Mesendoderm (in vitro differentiated cells): ENCODE measurements at places on chromosomes 4 and X.

DNA sequence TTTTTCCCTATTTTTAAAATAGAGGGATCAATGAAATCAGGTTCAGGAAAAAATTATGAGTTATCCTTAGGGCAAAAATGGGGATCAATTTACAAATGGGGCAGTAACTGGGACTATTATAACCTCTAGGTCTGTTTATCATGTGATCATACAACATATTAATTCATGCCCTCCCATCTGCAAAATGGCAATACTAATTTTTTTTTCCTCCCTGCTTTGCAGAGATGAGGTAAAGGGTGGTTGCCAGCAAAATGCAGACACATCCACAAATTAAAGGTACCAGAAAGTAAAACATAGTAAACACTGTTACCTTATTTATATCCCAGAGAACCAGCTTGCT, 467 bp downstream of the HSD17B11 start:
- no peaks in the 10 kb centered on the region for H3K36me3 ChIP-seq
- peak overlapping the region; percentile 52 for H3K4me3 ChIP-seq
- peak overlapping the region; percentile 15 for H3K27ac ChIP-seq
- no peak for DNase-seq

DNA sequence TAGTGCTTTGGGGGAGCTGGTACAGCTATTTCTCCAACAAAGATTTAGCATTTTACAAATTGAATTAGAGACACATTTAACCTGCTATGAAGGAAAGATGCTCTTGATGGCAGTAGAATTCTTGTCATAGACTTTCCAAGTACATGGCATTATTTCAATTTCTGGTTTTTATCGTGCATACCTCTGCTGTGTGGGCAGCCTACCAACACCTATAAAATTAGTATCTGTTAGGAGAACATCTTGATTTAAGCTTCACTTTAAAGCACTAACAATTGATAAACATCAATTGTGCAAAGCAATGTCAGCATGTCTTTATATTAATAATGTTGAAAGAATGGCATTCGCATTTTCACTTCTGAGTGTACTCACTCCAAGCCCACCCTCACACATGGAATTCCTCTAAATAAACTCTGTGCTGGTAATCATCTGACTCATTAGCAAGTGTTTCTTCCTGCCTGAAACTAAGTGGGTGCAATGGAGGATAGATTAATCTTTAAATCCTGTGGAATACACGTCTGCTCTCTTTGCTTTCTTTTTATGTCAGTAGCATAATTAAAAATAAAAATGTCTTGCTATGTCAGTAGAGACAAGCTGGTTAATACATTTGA, 279.8 kb upstream of the MAGEB18 start:
- no peak overlapping the region for H3K27ac ChIP-seq
- no peaks in the 10 kb centered on the region for H3K4me1 ChIP-seq
- peak; percentile 19 for DNase-seq
- no peaks in the 10 kb centered on the region for H3K36me3 ChIP-seq
- H3K27me3 ChIP-seq = no peaks in the 10 kb centered on the region
- no peak overlapping the region for H3K4me3 ChIP-seq

DNA sequence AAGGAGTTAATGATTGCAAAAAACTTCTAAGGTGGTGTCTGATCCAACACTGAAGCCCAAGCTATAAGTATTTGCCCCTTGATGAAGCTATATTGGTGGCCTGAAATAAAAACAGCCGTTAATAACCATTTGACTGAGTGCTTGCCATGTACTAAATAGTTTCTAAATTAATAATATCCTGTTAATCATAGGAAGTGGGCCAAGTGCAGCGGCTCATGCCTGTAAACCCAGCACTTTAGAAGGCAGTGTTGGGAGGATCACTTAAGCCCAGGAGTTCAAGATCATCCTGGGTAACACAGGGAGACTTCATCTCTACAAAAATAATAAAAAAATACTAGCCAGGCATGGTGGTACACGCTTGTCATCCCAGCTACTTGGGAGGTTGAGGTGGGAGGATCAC, 8.3 kb downstream of the NDP start:
- H3K4me3 ChIP-seq = no peak overlapping the region
- no peaks in the 10 kb centered on the region for H3K4me1 ChIP-seq
- H3K27ac ChIP-seq = no peak overlapping the region

- H3K4me1 ChIP-seq = no peaks in the 10 kb centered on the region
- no peak for DNase-seq
- no peak overlapping the region for H3K4me3 ChIP-seq
- no peaks in the 10 kb centered on the region for H3K36me3 ChIP-seq
These were observed 313.2 kb downstream of the ANTXR2 start for GRCh38 chr4:79759793-79760192.

DNA sequence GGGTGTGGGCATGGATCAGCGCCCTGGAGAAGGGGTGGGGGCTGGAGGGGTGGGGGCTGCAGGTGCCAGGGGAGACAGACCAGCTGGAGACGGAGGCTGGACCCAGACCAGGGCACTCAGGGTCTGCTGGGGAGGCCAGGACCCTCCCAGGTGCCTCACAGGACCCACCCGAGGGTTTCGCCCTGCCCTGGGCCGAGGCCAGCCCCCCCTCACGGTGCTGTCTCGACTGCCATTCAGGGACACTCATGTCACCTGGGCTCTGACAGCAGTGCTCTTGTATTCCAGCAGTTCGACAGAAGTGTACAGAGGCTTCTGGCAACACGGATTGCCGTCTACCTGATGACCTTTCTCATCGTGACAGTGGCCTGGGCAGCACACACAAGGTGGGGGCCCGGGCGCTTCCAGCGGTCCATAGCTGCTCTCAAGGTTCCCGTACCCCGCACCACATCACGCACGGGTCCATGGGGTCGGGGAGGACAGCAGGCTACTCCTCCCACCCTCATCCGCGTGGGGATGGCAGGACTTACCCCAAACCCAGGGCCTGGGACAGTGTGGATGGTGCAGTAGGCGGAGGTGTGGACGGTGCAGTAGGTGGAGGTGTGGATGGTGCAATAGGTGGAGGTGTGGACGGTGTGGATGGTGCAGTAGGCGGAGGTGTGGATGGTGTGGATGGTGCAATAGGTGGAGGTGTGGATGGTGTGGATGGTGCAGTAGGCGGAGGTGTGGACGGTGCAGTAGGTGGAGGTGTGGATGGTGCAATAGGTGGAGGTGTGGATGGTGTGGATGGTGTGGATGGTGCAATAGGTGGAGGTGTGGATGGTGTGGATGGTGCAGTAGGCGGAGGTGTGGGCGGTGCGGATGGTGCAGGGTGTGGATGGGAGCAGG, 18.1 kb downstream of the TMEM175 start:
- H3K27ac ChIP-seq = no peak overlapping the region
- no peaks in the 10 kb centered on the region for H3K36me3 ChIP-seq
- peaks cover 3% of the 10 kb centered on the region for H3K4me1 ChIP-seq
- peaks cover 2% of the 10 kb centered on the region for H3K27me3 ChIP-seq
- DNase-seq = no peak
- H3K4me3 ChIP-seq = no peak overlapping the region

GRCh38 chr4:124903995-124904722, 191.6 kb upstream of the ANKRD50 start:
- no peak overlapping the region for H3K27ac ChIP-seq
- no peak for DNase-seq
- no peaks in the 10 kb centered on the region for H3K36me3 ChIP-seq
- no peaks in the 10 kb centered on the region for H3K4me1 ChIP-seq

GRCh38 chr4:48653217-48654014, 126.7 kb downstream of the FRYL start:
- peak; percentile 70 for DNase-seq
- H3K27me3 ChIP-seq = no peaks in the 10 kb centered on the region
- H3K36me3 ChIP-seq = no peaks in the 10 kb centered on the region
- peaks cover 2% of the 10 kb centered on the region for H3K4me1 ChIP-seq
- H3K4me3 ChIP-seq = no peak overlapping the region

- no peak for DNase-seq
- no peaks in the 10 kb centered on the region for H3K27me3 ChIP-seq
- H3K4me3 ChIP-seq = no peak overlapping the region
- H3K4me1 ChIP-seq = no peaks in the 10 kb centered on the region
These were observed 88.5 kb downstream of the PHKA2 start for GRCh38 chrX:18895189-18895951.

DNA sequence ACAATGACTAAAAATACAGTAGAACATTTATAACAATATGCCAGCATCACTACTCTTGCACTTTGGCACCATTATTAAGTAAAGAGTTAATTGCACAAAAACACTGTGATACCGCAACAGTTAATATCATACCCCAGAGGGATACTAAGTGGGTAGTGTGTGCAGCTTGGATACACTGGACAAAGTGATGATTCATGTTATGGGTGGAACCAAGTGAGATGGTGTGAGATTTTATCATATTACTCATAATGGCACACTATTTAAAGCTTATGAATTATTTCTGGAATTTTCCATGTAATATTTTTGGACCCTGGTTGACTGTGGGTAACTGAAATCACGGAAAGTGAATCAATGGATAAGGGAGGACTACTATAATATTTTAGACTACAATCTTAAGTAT, 265.3 kb downstream of the PCDH18 start:
- no peaks in the 10 kb centered on the region for H3K36me3 ChIP-seq
- no peaks in the 10 kb centered on the region for H3K27me3 ChIP-seq
- H3K4me1 ChIP-seq = no peaks in the 10 kb centered on the region
- H3K4me3 ChIP-seq = no peak overlapping the region
- H3K27ac ChIP-seq = no peak overlapping the region

DNA sequence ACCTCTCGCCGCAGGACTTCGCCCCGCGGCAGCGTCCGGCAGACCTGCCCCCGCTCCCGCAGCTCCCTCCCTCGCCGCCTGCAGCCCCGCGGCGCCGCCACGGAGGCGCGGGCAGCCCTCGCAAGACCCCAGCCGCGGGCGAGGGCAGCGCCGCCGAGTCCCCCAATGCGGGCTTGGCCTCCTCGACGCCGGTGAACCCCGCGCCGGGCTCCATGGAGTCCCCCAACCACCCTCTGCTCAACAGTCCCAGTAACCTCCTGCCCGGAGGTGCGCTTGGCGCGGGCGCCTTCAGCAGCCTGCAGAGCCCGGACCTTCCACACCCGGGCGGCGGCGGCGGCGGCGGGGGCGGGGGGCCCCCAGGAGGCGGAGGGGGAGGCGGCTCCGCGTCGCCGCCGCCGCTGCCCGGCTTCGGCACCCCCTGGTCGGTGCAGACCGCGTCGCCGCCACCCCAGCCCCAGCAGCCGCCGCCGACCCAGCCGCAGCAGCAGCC, 1.2 kb downstream of the CPEB2 start:
- peak overlapping the region; percentile 95 for H3K27ac ChIP-seq
- no peaks in the 10 kb centered on the region for H3K27me3 ChIP-seq
- peaks cover 2% of the 10 kb centered on the region for H3K4me1 ChIP-seq

- no peak overlapping the region for H3K4me3 ChIP-seq
- H3K27ac ChIP-seq = peak overlapping the region; percentile 50
- DNase-seq = peak; percentile 41
These were observed 314.5 kb downstream of the GPAT3 start for GRCh38 chr4:83850435-83850834.

GRCh38 chr4:15990570-15991285, 27.8 kb upstream of the FGFBP2 start:
- H3K27me3 ChIP-seq = no peaks in the 10 kb centered on the region
- H3K27ac ChIP-seq = no peak overlapping the region
- peaks cover 6% of the 10 kb centered on the region for H3K36me3 ChIP-seq
- H3K4me1 ChIP-seq = no peaks in the 10 kb centered on the region
- no peak overlapping the region for H3K4me3 ChIP-seq

DNA sequence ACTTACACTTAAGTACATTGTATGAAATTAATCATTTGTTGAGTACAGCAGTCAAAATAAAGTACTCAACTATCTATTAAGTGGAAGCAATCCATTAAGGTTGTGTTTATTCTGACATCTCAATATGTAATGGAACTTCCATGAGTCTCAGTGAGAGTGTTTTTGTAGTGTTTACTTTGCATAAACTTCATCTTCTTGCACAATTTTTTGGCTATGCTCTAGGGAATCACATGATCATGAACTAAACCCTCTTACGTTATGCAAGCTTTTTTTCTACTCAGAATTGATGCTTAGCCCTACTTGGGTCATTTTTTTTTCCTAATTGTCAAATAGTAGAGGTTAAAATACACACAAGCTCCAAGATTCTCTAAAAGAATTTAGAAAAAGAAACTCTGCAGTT, 21.1 kb upstream of the PIGA start:
- H3K27me3 ChIP-seq = no peaks in the 10 kb centered on the region
- no peak for DNase-seq
- no peaks in the 10 kb centered on the region for H3K36me3 ChIP-seq
- H3K4me3 ChIP-seq = no peak overlapping the region

DNA sequence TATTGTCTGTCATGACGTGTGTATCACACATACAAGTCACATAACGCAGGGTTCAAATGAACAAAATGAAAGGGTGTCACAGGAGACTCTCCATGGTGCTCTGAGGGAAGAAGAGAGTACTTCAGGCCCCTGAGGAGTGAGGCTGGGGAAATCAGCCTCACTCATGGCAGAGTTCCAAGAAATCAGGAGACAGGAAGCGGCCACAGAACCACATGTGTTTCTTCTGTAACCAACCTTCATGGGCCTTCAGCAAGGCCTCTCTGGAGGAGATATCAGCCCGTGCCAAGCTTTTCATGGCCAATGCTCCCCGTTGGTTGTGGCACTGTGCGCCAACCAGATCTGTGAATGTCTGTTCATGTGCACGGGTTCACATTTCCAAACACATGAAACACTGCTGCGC, 76.0 kb downstream of the NAT8L start:
- H3K36me3 ChIP-seq = no peaks in the 10 kb centered on the region
- H3K27me3 ChIP-seq = peaks cover 2% of the 10 kb centered on the region
- no peak overlapping the region for H3K27ac ChIP-seq
- no peaks in the 10 kb centered on the region for H3K4me1 ChIP-seq
- no peak overlapping the region for H3K4me3 ChIP-seq
- DNase-seq = no peak

- DNase-seq = no peak
- no peak overlapping the region for H3K4me3 ChIP-seq
- H3K36me3 ChIP-seq = no peaks in the 10 kb centered on the region
- H3K27me3 ChIP-seq = no peaks in the 10 kb centered on the region
- H3K4me1 ChIP-seq = no peaks in the 10 kb centered on the region
- no peak overlapping the region for H3K27ac ChIP-seq
These were observed 4.9 kb upstream of the NAA11 start for GRCh38 chr4:79330720-79331119.

GRCh38 chrX:47637546-47638195, 7.9 kb upstream of the CFP start:
- peak; percentile 78 for DNase-seq
- peaks cover 5% of the 10 kb centered on the region for H3K36me3 ChIP-seq
- no peaks in the 10 kb centered on the region for H3K27me3 ChIP-seq
- no peaks in the 10 kb centered on the region for H3K4me1 ChIP-seq

DNA sequence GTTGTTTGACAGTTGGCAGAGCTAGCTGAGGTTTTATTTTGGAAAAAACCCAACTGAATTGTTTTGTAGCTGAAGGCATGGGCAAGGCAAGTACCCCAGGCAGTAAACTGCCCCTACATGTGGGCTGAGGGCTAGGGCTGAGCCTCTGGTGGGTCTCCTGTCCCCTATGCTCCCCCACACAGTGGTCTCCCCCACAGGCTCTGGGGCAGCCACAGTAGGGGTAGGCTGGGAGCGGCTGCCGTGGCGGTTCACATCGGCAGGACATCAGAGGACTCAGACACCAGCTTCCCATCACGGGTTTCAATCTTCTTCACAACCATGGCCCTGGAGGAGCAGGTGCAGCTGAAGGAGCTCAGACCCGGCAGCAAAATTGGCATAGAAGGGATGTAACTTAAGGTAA, 10.7 kb upstream of the ALAS2 start:
- no peak overlapping the region for H3K27ac ChIP-seq
- H3K27me3 ChIP-seq = no peaks in the 10 kb centered on the region
- no peaks in the 10 kb centered on the region for H3K4me1 ChIP-seq
